ENCODE measurements at places on chromosomes 3 and 15. TPM values are rescaled to one million over a fixed set of nuclear protein-coding genes. Genes with fewer than 3 reads are reported as not detected.
A peak's percentile ranks its signal among the peaks of the same experiment; 100 is the strongest.

DNA sequence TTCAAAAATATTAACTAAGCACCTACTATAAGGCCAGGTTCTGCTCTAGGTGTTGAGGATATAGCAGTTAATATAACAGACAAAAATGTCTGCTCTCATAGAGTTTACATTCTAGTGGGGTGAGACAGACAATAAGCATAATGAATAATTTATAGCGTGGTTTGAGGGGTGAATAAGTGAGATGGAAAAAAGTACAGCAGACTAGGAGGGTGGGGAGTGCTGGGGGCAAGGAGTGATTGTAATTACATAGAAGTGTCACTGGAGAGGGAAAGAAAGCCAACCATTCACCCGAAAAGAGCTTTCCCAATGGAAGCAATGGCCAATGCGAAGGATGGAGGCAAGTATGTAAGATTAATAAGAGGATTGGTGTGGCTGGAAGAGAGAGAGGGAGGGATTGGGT, 552.9 kb upstream of the KCNMB2 start:
- DNase-seq: no peak

DNA sequence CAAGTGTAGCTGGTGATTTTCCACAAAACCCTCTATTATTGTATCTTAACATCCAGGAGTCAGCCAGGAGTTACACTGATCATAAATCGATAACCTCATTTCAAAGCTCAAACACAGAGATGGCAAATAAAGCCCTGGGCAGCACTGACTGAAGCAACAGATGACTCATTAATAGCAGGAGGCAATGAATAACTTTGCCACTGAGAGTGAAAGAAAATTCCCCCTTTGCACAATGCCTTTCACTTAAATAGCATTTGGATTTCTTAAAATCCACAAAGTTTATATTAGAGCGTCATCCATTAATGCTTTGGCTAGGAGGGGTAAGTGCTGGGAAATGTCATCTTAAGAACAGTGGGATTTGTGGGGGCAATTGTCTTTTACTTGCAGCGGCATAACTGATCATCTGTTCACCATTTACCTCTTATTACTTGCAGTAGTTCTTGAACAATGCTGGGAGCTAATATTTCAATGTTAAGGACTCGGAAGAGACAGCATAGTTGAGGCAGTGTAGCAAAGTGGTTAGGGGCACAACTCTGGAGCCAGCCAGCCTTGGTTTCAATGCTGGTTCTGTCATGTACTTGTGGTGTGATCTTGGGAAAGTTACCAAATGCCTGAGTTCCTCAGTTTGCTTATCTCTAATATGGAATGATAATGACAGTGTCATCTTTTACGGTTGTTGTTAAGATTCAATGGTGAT, 630.4 kb upstream of the TBL1XR1 start:
- DNase-seq: no peak

DNA sequence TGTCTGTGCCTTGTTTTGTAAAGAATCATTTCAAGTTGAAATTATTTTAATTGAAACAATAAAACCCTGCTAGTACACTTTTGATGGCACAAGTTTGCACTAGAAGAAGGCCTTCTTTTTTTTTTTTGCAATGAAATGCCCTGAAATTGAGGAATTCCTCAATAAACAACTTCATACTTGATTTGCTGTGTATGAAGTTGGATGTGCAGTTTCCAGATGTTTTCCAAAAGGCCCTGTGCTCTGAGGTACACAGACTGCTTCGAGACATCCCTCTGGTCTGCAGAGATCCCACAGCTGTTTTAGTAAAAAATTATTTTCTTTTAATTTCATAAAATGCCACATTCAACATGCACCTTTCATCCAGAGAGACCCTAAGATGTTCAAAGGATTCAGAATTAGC, 48.9 kb downstream of the HES1 start:
- no peak for DNase-seq

DNA sequence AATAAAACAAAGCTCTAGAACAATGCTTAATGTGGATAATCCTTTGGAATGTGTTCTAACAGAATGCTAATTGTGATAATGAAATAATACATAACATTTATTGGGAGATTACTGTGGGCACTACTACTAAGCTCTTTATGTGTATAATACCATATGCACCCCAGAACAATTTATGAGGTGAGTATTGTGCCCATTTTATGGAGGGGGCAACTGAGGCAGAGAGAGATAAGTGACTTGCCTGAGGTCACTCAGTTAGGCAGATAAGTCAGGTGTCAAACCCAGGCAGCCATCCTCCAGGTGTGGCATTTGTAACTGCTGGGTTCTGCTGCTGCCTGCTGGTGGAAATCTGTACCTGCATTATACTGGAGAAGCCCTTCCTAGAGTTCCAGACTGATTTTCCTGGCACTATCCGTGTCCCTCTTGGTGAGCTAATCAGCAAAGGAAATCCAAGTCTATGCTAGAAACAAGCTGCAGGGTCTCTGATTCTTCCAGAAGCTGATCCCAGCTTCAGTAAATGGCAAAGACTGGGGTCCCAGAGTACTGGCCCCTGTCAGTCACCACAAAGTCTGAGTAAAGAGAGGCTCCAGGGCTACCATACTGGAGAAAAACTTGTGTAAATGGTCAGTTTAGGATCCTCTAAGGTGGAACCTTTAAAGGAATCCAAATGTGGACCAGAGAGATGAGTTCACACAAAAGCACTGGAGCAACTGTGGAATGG, 22.6 kb upstream of the RBP1 start:
- no peak for DNase-seq

DNA sequence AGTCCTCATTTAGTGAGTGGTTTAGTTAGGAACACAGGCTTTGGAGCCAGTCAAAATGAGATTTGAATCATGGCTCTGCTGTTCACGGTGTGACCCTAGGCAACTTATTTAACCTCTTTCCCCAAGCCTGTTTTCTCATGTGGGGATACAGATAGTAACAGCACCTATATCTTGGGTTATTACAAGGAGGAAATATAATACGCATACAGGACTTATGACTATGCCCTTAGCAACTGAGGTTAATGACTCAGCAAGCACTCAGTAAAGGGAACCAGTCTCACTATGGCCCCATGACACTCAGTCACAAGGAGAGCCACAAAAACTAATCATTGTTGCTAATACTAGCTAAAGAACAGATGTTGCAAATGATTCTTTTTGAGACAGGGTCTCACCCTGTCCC, 45.9 kb downstream of the SUMF1 start:
- DNase-seq: no peak

GRCh38 chr15:35755237-35755802, 209.4 kb upstream of the DPH6 start:
- no peak for DNase-seq

- no peak for DNase-seq
These were observed 22.0 kb downstream of the RGMA start for GRCh38 chr15:93066834-93067648.

- DNase-seq: no peak
These were observed 29.5 kb downstream of the TBC1D2B start for GRCh38 chr15:78047761-78048627.

DNA sequence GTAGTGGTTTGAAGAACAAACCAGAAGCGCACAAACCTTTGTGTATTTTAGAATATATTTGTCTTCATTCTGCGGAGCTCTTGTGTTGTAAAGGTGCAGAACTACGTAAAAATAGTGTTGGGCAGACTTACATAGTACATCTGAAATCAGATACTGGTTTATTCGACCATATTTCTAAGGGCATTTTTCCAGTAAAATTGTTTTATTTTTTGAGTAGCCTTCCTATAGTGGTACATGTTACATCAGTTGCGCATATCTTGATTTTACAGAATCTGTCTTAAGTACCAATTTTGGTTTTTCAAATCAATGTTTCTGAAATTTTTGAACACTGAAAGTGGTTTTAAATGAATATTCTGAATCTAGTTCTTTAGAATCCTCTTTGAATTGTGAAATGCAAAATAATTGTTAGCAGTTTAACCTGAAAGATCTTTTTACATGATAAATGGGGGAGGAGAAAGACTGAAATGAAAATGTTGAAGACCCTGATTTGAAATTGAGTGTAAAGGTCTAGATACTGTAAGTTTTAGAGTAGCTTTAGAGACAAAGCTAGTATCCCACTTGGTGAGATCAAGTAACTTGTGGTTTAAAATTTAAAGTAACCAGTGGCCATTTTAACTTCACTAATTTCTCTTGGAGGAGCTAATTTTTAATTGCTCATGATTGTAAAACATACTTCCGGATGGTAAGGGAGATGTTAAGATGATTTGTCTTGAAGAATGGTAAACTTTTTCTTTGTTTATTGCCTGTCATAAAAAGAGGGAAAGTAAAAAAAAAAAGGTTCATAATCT, 15.5 kb upstream of the CHD2 start:
- no peak for DNase-seq

DNA sequence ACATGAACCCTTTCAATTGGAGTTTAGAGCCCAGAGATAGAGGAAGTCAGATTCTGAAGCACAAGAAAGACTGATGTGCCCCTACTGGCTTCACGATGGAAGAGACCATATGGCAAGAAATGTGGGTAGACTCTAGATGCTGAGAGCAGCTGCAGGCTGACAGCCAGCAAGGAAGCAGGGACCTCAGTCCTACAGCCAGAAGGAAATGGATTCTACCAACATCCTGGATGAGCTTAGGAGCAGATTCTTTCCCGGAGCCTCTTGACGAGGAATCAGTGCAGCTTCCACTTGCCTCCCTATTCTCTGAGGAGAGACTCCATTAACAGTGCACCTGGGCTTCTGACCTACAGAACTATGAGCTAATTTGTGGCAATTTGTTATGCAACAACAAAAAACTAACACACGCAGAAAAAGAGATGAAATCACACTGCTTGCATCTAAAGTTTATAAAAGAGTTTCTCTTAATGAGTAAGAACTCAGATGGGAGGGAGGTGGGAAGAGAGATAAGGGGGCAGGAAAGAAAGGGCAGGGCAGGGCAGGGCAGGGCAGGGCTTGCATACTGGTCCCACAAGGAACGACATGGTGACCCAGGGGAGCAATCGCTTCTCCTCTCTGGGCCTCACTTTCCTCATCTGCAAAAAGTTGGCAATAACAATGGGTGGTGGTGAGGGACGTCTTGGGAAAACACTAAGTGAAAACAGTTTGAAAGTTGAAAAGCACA, 440.9 kb downstream of the FOXP1 start:
- no peak for DNase-seq

GRCh38 chr3:114994554-114995341, 152.3 kb downstream of the ZBTB20 start:
- no peak for DNase-seq

GRCh38 chr3:10522646-10523303, 17.4 kb upstream of the ATP2B2 start:
- no peak for DNase-seq

DNA sequence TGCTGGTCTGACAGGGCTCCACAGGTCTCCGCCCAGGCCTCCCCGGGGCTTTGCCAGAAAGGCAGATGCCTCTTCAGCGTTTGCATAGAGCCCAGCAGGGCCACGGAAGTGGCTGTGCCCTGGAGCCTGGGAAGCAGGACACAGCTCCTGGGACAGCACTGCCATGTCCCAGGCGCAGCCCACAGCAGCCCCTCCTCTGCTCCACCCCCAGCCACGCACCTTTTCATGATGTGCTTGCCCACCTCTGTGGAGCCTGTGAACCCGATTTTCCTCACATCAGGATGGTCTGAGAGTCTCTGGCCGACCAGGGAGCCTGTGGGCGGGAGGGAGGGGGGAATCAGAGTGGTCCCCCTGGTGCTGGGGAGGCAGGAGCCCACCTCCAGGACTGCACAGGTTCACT, 33.9 kb upstream of the SLC41A3 start:
- peak; percentile 13 for DNase-seq

GRCh38 chr15:56582785-56583184, 117.8 kb upstream of the MNS1 start:
- DNase-seq: no peak

- DNase-seq: no peak
These were observed 23.2 kb downstream of the CD86 start for GRCh38 chr3:122078235-122078935.

DNA sequence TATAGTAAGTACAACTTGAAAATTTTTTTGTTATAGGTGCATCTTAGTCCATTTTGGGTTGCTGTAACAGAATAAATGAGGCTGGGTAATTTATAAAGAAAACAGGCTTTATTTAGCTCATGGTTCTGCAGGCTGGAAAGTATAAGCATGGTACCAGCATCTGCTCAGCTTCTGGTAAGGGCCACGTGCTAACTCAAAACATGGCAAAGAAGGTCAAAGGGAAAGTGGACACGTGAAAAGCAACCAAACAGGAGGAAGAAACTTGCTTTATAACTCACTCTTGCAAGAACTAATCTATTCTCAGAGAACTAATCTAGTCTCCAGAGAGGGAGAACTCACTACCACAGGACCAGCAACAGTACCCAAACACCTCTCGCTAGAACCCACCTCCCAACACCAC, 9.1 kb downstream of the HDGFL3 start:
- DNase-seq: no peak

DNA sequence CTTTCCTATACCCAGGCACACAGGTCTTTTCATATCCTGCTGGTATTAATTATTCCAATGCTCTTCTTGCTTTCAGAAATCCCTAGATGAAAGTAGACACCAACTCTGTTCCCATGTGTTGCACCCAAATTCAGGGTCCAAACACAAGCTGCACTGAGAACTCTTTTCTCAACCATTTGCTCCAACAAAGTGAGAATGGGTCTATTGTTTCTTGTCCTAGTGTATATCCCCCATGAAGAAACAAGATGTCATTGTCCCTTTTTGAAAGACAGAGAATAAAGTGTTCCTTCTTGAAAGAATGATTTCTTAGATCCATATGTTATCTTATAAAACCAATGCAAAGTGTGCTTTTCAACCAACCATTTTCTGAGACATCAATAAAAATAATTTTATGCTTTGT, 353.7 kb downstream of the CNTN6 start:
- DNase-seq: no peak

SKOR1 gene
- total RNA-seq: 0.11 TPM

CHRM5 gene
- not detected for total RNA-seq

CFAP100 gene
- not detected for total RNA-seq

STARD9 gene
- total RNA-seq: 6.0 TPM

PCYT1A gene
- total RNA-seq: 31.8 TPM

DOCK3 gene
- 4.6 TPM for total RNA-seq

CD200 gene
- 50.2 TPM for total RNA-seq
